AG08396 (cell line): ENCODE measurements at places on chromosomes 11 and 22.

DNA sequence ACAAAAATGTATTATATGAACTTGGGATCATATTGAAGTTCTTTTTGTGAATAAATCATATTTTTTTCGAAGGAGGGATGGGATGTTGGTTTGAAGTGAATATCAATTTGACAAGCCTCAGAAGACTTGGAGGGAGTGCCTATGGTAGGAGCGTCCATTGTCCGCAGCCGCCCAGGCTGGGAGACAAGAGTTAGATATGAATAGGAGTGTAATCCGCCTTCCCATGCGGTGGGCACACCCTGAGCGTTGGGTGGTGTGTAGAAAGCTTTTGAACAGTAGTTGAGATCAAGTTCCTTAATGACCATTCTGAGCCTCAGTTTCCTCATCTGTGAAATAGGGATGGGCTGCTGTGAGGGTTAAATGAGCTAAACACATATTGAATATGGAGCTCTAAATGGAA is 7.0 kb downstream of the CD82 start:
- DNase-seq = no peak

GRCh38 chr11:68014157-68014946 is 4.2 kb downstream of the ALDH3B1 start:
- peak; percentile 74 for DNase-seq

- DNase-seq = no peak
Observed at GRCh38 chr22:24422102-24422665, 5.2 kb upstream of the ADORA2A start.

GRCh38 chr11:122108192-122108799 is 7.7 kb downstream of the BLID start:
- no peak for DNase-seq
